Activated CD8-positive, alpha-beta memory T cell treated with anti-CD3 and anti-CD28 coated beads, Interleukin-2, amount 50 U/mL, for 48 hours (primary cell): ENCODE measurements at places on chromosomes 6 and 20.

DNA sequence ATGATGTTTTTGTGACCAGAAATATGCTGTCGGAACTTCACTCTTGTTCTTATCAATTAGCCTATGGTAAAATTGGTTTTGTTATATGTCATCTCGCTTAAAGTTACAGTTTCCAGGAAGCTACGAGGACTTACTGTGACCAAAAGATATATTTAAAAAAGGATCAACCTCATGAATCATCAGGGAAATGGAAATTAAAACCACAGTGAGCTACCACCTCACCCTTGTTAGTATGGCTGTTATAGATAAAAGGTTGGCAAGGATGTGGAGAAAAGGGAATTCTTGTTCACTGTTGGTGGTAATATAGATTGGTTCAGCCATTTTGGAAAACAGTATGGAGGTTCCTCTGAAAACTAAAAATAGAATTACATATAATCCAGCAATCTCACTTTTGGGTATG, 14.3 kb upstream of the INSM1 start:
- DNase-seq, result no peak

DNA sequence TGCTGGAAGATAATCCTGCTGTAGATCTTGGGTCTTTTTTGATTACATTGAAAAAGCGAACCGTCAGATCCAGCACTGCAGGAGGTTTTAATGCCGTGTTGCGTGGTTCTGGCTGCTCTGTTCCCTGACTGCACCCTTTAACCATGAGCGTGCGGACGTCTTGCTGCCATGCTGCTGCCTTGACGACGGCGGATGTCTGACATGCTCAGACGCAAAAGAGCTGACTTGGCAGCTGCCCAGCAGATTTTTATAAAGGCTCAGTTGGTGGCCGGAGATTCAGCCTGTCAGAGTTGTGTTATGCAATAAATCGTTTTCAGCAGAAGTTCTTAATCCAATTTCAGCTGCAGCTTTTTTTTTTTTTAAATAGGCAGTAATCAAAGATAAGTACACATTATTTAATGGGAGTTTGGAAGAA, 119.4 kb downstream of the JARID2 start:
- DNase-seq, result no peak

DNA sequence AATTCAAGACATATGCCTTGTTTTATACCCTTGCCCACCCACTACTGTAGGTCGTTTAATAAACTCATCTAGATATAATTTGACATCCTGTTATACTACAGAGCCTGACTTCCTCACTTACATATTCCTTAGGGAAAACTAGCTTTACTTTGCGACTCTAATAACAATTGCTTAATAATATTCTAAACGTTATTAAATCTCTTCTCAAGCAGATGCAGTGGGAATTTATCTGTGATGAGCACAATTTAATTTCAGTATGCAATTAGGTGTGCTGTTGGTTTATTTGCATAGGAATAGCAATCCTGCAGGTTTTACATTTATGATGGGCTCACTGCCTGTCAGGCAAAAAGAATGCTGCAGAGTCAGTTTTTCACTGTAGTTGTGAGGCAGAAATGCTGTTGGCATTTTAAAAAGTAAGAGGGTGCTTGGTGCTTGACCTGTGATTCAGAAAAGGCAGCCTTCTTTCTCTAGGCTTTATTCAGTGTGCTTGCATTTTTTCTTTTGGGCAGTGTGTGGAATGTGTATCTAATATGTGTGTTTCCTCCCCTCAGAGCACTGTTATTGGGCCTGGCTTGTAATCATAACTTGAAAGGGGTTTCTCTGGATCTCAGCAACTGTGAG, 152.3 kb upstream of the SCGN start:
- no peak for DNase-seq

DNA sequence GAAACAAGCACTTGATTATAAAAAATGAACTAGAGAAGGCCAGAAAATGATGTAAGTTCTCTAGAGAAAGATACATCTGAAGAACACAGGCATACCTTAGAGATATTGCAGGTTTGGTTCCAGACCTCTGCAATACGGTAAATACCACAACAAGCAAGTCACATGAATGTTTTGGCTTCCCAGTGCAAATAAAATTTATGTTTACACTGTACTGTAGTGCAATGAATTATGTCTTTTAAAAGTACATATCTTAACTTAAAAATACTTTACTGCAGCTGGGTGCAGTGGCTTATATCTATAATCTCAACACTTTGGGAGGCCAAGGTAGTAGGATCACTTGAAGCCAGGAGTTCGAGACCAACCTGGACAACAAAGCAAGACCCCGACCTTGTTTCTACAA, 10.9 kb upstream of the KIAA1586 start:
- no peak for DNase-seq

GRCh38 chr6:45630801-45631200, 253.1 kb upstream of the SUPT3H start:
- no peak for DNase-seq

DNA sequence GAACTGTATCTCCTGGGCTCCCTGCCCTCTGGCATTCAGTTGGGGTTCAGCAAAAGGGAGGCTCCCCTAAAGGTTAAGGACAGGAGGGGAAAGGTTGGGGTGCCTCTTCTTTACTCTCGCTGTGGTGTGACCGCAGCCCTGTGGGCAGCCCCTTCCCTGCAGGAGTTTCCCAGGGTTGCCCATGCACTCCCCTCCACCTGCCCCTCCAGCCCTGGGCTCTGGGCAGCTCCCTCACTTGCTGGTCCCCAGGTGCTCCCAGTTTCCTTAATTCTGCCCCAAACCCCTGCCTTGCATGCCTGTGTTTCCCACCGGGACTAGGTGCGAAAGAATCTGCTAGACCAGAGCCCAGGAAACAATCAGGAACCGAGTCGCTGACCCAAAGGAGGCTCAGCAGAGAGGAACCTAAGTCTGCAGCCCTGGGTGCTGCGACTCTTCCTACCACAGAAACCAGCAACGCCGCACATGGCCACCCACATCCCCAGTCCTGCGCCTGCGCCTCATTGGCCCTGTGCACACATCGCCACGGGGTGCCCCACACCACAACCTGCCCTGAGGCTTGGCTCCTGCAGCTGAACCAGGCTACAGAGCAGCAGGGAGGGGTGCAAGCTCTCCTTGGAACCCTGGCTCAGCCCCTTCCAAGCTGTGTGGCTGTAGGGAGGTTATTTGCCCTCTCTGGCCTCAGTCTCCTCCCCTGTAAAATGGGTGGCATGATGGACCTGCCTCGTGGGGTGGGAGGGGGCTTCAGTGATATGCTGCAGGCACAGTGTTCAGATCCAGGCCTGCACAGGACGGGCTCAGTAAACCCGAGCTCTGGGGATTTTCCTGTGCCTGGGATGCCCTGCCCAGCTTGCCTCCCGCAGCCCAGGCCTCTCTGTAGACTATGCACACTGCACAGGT, 487.6 kb downstream of the PREX1 start:
- no peak for DNase-seq

DNA sequence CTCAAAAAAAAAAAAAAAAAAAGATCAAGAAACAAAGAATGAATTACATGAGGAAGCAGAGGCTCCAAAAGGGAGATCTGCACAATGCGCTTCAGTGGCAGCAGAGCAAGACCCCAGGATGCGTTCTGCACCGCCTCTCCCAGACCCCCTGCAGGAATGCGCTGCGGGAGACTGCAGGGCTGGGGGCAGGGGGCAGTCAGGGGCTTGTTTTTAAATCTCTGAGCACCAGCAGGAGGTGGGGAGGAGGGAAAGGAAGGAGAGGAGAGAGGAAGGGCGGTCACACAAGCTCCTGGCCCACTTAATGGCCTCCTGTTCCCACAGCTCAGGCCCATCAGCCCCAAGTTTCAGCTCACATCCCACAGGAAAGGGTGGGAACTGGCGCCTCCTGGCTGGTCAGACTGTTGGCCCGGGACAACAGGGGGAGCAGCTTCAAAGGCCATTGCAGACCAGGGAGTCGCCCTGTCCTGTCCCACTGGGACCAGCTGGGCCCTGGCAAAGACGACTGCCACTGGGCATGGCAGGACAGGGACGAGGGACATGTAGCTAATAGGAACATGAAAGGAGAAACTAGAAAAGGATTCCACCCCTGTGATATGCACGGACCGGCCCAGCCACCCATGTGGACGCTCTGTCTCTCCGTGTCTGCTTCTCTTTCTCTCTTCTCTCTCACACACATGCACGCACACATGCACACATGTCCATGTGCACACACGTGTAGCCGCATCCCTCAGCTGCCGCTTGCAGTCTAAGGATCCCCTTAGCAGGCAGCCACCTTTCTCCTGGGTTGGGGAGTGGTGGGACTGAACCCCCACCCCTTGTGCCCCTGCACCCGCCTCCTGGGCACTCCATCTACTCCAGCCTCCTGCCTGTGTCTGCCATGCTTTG, 34.7 kb downstream of the TFEB start:
- no peak for DNase-seq
